Central memory CD4-positive, alpha-beta T cell (primary cell): ENCODE measurements at places on chromosomes 4 and X.

GRCh38 chrX:87475793-87476192 lies 41.8 kb upstream of the KLHL4 start:
- no peak for DNase-seq

DNA sequence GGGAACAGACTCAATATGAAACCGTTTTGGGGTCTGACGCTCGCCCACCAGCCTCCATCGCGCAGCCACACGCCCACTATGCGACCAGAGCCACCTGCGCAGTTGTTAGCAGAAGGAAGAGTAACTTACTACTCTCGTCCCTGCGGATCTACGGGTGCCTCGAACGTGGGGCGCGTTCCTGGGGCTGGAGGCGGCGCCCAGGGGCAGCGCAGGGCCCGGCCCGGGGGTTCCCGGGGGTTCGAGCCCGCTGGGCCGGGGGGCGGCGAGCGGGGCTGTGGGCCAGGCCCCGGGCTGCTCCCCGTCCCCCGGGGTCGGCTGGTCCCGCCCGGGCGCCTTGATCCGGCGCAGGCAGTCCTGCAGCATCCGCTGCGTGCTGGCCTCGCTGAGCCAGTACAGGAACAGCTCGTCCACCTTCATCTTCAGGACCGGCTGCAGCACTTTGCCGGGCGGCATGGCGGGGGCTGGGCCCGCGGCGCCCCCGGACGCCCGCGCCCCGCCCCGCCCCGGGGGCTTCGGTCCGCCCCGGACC lies 404 bp downstream of the PPP2R3B start:
- no peak for DNase-seq

DNA sequence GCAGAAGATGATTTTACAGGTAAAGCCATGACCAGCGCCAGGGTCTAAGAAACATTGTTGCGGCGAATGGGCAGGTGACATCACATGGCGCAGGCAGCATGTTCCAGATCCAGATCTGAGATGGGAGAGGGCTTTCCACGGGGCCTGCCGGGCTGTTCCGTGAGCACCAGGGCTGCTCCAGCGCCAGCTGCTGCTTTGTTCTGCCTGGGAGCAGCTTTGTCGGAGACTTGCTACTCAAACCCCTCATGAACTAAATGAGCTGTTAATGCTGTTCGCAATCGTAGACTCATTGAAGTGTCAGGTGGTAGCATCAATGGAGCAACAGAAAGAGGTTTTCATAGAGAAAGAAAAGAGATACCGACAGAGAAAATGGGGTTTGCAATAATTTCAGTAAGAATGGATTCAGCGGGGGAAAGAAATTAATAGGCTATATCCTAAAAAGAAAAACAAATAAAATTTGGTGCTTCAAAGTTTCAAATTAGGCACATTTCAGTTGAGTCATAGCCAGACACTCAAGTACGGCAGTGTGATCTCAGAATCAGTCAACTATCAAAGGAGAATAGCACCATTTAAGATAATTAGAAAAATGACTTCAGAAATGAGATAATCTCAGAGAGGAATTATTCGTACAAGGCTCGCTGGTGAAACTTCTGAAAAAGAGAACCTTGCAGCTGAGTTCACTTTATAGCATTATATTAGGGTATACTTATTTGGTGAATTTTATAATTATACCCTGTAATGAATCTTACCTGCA lies 23.9 kb downstream of the SORBS2 start:
- DNase-seq = no peak

DNA sequence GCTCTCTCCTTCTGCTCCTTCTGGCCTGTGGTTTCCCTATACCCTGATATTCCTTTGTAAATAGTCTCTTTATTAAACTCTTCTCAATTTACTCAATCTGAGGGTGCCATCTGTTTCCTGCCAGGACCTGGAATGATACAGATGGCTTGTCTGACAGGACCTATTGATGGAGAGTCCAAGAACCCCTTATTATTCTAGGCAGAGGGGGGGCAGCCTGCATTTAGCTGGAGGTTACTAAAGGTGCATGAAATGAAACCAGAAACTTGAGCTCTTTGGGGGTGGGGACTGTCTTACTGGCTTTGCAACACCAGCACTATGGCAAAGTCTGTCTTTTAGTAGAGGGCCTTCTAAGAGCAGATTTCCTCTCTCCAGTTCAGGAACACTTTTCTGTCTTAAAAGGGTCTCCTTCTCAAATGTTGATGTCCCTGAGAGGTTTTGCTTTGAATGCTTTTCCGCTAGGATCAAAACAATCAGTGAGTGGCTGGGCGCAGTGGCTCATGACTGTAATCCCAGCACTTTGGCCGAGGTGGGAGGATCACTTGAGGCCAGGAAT lies 162.5 kb upstream of the MED14 start:
- DNase-seq = no peak

- no peak for DNase-seq
Measured at GRCh38 chrX:39931529-39932282, 166.1 kb downstream of the BCOR start.

DNA sequence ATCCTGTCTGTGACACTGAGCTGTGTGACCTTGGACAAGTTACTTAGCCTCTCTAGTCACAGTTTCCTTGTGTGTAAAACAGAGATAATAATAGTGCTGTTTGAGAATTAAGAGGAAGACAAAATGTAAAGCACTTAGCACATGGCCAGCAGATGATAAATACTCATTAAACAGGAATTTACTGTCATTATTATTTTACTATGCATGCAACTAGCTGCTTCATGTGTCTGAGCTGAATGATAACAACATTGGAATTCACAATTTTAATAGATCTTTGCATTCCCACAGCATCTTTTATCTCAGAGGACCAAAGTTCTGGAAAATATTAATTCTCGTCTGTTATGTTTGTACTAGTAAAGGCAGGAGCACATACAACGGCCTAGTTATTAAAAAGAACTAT lies 79.2 kb upstream of the TET2 start:
- no peak for DNase-seq

GRCh38 chr4:176789955-176790354 lies 2.8 kb downstream of the VEGFC start:
- DNase-seq = no peak

DNA sequence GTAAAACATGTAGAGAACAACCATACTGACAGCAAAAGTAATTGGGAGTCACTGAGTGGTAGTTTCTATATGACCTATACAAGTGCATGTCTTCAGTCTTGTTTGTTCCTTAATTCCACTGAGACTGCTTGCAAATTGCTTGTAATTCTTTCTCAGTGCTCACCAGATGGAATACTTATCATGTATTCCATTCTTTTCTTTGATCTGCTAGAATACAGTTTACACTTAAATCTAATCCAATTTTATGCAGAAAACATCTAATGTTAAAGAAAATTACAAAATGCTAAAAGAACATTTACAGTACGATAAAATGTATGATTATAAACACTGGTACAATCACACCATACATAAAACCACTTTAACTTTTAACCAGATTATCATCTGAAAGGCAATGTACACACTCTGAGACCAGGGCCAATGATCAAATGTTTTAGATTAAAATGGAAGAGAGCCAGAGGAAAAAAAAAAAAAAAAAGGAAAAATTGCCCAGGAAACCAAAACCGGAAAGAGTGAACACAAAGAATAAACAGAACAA lies 741.4 kb downstream of the FAT4 start:
- no peak for DNase-seq

DNA sequence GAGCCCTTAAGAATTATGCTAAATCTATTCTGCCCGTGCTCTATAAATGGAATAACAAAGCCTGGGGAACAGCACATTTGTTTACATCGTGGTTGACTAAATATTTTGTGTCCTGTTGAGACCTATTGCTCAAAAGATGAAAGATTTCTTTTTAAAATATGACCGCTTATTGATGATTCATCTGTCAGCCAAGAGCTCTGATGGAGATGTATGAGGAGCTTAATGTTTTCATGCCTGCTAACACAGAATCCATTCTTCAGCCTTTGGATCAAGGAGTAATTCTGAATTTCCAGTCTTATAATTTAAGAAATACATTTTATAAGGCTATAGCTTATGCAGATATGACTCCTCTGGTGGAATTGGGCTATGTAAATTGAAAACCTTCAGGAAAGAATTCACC lies 271.3 kb upstream of the FAT4 start:
- no peak for DNase-seq

DNA sequence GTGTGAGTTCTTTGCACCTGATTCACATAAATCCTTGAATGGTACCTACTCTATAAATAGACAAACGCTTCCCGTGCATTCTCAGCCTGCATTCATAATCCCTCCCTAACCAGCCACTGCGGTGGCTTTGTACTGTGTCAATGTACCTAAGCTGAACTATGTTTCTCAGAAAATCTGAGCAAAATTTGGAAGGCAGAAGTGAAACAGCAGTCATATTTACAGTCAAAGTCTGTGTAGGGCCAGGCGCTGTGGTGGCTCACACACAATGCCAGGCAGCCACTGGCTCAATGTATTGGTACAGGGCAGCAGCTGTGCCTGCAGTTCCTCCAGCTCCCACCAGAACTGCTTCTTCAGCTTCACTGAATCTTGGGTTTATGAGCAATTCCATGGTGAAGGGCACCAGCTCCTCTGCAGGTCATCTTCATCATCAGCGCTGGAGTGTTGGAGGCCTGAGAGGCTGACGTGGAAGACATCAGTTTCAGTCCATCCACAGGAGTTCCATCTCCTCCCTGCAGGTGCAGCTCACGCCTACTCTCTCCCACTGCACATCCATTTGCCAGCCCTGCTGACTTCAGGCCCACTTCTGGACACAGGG lies 32.3 kb upstream of the IRF2 start:
- no peak for DNase-seq

GRCh38 chrX:105882581-105883275 lies 60.4 kb downstream of the NRK start:
- no peak for DNase-seq

DNA sequence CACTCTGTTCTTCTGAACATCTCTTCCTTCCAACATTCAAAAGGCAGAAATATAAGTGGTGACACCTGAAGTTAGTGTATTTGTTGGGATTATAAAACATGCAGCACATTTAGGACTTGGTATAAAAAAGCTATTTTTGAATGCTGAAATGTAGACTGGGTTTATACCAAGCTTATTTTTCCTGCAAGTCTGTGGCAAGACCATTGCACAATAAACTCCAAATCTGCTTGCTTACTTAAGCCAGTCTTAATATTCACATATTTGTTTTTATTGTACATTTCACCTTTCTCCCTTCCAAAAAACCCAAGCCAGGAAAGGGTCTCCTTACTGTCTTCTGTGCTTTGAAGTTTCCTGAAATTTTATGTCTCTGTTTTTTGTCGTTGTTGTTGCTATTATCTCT lies 63.7 kb downstream of the FHIP1A start:
- DNase-seq = no peak

GRCh38 chrX:12548746-12549145 lies 242.5 kb upstream of the PRPS2 start:
- no peak for DNase-seq

DNA sequence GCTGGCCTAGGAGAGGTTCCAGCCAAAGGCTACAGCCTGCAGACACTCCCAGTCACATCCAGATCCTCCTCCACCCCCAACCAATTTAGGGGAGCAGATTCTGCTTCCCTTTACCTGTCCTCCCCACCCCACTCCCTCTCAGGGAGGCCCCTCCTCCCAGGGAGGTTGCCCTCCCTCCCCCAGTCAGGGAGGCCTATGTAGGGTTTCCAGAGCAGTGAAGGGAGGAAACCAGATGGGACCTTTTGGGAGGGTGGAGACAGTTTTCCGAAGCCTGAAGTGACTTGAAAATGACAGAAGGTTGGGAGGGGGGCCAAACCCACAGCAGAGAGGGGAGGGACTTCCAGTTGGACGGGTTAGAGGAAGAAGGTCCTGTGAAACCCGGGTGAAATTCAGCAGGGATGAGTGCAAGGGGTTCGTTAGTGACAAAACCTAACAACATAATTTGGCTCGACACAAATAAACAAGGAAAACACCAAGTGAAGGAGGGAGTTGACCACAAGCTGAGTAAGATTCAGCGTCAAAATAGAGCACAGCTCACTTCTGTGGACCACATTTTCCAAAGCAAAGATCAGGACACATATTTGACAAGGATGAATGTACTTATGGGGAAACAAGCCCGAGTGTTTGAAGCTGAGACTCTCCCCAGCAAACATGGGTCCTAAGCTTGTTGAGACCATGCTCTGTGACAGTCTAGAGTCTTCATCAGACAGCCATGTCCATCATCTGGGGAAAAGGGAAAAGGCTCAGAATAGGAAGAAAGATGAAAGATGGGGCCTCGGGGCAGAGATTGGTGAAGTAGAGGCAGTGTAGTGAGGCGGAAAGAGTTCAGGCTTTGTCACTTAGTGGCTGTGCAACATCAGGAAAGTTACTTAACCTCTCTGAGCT lies 46.4 kb downstream of the PRPS1 start:
- DNase-seq = peak; percentile 74

- DNase-seq = no peak
Measured at GRCh38 chr4:68589790-68590189, 13.7 kb upstream of the UGT2B17 start.

DNA sequence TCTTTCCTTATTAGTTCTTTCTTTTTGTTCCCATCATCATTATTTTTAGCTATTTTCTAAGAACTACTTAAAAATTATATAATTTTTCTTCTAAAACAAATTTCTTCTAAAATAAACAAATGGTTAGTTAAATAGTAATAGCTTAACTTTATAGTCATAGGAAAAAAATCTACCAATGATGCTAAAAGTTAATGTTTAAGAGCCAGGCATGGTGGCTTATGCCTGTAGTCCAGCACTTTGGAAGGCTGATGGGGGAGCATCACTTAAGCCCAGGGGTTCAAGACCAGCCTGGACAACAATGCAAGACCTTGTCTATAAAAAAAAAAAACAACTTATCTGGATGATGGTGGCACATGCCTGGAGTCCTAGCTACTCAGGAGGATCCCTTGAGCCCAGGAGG lies 127.1 kb upstream of the ANXA3 start:
- DNase-seq = no peak

GRCh38 chr4:10092481-10093270 lies 23.9 kb downstream of the WDR1 start:
- no peak for DNase-seq

- no peak for DNase-seq
Measured at GRCh38 chr4:89586864-89587263, 250.1 kb downstream of the SNCA start.

GRCh38 chrX:151227627-151228026 lies 51.2 kb downstream of the GPR50 start:
- DNase-seq = no peak

GRCh38 chr4:82954212-82954611 lies 53.7 kb downstream of the THAP9 start:
- no peak for DNase-seq

DNA sequence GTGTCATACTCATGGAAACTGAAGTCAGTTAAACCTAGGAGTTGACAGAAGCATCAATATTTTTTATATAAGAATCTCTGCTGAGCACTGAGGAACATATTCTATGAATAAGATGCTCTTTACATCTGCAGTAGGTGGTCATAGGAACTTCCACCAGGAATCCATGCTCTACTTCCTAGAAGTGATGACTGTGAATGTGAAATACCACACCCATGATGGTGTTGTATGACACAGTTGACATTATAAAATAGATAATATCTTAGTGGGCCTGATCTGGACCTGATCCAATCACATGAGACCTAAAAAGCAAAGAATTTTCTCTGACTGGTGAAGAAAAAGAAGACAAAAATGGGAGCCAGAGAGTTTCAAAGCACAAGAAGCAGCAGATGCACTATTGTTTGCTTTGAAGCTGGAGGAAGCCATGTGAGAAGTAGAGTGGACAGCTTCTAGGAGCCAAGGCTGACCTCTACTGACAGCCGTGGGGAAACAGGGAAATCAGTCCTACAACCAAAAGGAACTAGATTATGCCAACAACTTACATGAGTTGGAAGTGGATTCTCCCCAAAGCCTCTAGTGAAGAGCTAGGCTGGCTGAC lies 68.6 kb upstream of the HS3ST1 start:
- no peak for DNase-seq
